ENCODE measurements at places on chromosomes 3 and 15.

- peak; percentile 59 for DNase-seq
These were observed 14.1 kb downstream of the GPD1L start for GRCh38 chr3:32120471-32120870.

DNA sequence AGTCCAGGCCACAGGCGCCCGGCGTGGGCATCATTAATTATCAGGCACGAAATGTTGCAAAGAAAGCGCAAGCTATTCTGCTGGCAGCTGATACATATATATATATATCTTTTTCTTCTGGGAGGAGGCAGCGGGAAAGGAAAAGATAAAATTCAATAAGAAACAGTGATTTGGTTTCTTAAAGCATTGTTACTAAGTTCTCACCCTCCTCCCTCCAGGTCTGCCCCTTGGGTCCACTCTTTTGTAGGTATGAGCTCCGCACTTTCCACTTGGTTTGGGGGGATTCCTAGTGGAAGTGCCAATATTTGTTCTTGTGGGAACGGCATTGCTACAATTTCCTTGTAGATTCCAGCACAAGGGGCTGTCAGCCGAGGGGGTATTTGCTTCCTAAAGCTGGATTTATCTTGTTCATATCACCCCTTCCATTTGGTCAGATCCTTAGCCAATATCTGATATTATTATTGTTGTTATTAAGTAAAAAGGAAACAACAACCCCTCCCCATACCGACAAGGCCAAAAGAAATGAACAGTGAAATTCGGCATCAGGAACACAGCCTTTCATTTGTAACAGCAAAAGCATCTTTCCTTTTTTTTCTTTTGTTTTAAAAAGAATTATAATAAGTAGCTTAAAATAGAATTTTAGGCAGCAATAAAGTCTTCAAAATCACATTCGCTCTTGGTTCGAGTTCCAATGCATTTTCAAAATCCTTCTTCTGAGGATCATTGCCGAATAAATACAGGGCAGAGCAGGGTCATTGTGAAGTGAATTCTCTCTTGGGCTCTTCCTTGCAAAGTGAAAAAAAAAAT, 15.6 kb downstream of the ZIC1 start:
- no peak for DNase-seq

GRCh38 chr3:148315756-148316155, 381.9 kb upstream of the AGTR1 start:
- DNase-seq, result no peak

GRCh38 chr3:104632521-104632920, 734.2 kb upstream of the ALCAM start:
- DNase-seq, result no peak

DNA sequence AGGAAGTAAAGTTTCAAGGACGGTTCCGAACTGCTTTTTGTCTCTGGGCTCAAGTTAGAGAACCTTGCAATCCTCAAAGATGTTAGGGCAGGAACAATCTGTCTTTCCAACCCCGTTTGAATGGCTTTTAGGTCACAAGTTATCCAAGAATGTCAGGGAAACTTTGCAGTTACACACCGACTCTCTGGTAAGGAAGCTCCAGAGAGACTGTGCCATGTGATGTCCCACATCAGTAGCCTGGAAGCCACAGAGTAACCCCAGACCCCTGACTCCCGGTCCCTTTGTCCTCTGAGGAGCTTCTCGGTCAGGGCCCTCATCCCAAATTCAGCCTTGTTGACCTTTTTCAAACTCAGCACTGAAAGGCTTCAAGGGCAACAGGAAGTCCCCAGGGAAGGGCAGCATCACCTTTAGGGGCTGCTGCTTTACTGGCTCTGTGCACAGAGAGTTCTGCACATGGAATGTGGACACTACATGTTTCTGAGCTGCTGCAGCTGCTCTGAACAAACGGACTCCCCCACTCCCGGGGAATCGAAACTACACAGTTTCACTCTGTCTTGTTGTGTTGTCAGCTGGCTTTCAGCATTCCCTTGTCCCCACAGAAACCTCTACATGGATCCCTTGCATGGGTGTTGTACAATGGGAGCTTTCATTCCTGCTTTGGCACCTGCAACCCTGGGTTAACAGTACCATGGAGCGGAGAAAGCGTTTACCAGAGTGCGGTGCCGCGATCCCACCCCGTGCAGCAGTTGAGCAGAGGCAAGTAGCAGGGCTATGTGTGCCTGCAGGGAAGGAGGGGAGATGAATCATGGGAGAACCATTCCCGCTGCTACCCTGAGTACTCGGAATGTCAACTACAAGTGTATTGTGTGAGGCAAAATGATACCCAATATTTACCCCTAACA, 408.2 kb upstream of the THBS1 start:
- no peak for DNase-seq

DNA sequence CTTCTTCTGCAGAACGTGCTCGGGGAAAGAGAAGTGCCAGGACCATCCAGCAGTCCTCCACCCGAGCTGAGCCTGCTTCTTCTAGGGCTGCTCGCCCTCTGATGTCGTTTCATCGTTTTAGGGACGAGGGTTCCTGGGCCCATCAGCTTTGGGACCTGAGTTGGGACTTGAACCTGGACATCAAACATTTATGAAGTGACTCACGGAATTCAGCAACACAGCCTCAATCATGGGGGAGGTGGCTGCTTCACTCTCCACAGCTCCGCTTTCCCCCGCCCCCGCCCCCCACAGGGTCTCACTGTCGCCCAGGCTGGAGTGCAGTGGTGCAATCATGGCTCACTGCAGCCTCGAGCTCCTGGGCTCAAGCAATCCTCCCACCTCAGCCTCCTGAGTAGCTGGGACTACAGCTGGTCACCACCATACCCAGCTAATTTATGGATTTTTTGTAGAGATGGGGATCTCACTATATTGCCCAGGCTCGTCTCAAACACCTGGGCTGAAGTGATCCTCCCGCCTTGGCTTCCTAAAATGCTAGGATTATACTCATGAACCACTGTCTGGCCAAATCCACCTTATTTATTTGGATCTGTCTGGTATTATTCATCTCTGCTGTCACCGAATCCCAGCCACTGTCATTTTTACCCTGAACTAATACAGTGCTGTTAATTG, 725 bp upstream of the SCAMP2 start:
- DNase-seq, result no peak

DNA sequence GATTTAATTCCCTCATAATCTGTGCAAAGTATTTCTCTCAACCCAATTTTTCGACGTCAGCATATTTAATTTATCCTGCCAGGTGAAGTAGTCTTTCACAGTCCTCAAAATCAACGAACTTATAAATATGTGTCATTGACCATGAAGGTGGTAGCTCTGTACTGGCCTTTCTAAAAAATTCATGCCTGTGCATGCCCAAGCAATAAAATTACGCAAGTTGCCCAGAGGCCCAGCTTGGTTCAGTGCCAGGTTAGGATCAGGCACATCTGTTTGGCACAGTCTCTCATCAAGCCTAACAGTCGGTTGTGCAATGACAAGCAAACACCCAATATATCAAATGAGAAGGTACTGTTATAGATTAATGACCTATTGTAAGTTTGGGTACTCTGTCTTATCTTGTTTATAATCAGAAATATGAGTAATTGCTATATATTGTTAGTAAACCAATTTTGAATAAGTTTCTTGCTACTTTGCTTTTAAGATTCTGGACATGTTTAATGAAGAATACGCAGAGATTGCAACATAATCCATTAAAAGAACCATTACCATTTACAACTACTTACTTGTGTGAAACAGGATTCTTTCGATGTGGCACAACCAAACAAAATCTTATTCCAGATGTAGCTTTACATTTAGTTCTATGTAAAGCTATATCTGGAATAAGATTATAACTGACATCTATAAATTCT, 159.0 kb upstream of the IL12A start:
- peak; percentile 89 for DNase-seq

- peak; percentile 56 for DNase-seq
These were observed 12.4 kb downstream of the TNK2 start for GRCh38 chr3:195895861-195896360.

Data from KBM-7 (cell line).